Umbilical cord (tissue), 2 donors: ENCODE measurements at places on chromosomes 1 and 21. TPM values are rescaled to one million over a fixed set of nuclear protein-coding genes. Genes with fewer than 3 reads are reported as not detected.

Gene RGL1
- 30.8 TPM for total RNA-seq

DNA sequence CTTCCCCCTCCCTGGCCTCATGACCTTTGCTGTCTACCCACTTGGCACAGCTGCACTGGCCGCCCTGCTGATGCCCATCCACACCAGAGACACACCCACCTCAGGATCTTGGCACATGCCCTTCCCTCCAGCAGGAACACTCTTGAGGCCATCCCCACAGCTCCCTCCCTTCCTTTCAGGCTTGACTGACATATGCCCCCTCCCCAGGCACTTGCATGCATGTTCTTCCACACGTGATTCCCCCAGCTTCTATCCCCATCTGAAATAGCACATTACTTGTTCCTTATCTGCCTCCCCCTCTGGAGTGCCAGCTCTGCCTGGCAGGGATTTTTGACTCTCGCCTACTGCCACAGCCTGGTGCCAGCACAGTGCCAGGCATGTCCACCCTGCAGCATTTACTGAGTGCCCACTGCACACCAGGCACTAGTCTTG lies 98.5 kb upstream of the SLC25A33 start:
- no peak for DNase-seq

DNA sequence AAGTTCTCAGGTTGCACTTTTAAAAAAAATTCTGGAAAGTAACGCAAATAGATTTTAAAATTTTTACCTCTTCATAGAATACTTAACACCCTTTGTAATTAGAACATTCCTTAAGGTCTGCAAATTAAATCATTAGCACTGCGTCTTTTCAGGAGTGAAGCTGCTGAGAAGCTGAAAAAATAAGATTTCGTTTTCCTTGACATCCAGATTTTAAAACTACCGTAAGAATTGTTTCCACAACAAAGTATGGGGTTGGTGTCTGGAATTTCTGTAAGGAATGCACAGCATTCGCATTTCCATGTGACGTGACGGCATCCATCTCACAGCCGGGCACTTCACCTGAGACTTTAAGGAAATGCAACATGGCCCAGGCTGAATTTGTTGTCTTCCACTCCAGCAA lies 76.3 kb upstream of the COX20 start:
- no peak for DNase-seq

Gene IPO9
- 13.2 TPM for total RNA-seq

GRCh38 chr21:41769111-41769510 lies 2.3 kb upstream of the RIPK4 start:
- no peak for DNase-seq

DNA sequence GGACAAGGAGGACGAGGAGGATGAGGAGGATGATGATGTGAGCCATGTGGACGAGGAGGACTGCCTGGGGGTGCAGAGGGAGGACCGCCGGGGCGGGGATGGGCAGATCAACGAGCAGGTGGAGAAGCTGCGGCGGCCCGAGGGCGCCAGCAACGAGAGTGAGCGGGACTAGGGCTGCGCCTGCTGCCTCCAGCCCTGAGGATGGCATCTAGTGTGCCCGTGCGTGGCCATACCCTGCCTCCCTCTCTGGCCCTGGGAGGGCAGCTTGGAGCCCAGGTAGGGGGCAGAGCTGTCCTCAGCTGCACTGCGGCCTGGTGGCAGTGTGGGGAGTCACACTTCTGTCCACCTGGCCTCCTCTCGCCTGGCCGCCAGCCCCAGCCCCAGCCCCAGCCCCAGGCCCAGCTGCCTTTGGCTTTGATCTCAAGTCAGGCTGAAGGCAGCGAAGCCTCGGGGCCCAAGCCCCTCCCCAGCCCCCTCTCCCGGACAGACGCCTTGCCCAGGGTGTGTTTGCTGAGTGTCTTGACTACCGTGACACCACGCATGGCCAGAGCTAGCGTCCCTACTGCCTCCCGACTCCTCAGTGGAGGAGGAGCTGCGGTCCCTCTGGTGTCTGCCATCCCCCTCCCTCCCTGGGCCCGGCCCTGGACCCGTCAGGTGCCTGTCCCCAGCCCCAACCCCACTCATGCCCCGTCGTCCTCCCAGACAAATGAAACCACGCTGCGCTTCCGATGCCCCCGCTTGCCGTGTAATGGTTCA lies 155.2 kb downstream of the PEX14 start:
- no peak for DNase-seq

- DNase-seq: peak; percentile 37
Observed at GRCh38 chr1:9542430-9542829, 3.2 kb downstream of the SLC25A33 start.

Gene AADACL3
- 5.8 TPM for total RNA-seq

- no peak for DNase-seq
Observed at GRCh38 chr21:29194847-29195246, 64.4 kb downstream of the MAP3K7CL start.

DNA sequence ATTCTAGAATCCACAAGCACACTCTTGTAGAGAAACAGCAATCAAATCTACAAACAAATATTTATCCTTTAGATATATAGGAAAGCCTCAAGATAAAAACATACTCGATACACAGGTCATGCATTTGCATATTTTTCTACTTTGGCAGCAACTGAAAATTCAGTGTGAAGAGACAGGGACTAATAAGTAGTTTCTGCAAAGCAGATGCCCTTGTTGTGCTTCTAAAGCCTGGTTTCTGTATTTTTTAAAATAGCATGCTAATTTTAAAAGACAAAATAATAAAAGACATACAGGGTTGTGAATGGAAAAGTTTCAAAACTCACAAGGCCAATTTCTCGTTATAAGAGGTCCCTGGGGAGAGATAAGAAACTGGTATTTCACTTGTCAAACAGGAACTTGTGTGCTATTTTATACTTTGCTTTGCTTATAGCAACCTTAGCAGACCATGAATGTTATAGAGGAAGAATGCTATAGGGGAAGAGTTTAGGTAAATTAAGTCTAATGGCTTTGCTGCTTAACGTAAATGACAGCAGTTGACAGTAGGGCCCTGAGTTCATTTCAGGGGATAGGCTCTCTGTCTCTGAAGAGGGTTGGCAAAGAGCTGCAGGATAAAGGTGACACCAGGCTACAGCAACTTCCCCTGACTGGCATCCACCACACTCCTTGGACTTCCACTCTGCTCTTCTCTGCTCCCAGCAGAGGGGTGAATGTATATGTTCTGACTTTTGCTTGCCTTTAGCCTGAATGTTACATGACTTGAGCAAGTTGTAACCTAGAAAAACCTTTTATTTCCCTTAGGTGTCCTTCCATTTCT lies 9.4 kb upstream of the RGS13 start:
- peak; percentile 36 for DNase-seq

DNA sequence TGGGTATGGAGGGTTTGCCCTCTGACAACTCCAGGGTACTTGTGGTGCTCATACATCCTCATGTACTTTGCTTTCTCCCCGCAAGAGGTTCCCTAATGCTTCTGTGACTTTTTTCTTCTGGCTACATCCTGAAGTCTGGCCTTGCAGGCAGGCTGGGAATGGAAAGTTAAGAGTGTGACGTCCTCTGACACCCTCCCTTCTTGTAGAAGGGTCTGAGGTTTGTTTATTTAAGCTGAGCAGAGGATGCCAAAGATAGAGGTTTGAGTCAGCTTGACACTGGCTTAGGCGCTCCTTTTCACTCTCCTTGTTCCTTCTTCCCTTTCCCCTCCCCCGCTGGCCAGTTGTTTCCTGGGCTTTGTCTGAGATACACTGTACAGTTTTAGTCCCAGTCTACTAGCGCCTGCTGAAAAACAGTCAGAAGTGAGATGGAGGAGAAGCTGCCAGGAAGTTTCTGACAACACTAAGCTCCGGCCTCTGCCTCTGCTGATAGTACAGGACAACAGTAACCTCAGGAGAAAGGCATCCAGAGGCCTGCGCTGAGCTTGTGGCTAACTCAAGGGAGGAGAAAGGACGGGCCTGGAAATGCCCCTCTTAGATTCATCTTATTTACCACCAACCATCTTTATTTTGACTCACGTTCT lies at the start of gene MACF1:
MACF1 (plus strand) TSS at position 255 of the 641 bp plus-strand sequence; CDS start at position 583, 328 bp downstream.
- peak; percentile 97 for DNase-seq

- peak; percentile 35 for DNase-seq
Observed at GRCh38 chr1:175563236-175563895, 180.0 kb downstream of the TNR start.

- no peak for DNase-seq
Observed at GRCh38 chr1:208809876-208810275, 565.7 kb upstream of the PLXNA2 start.

Gene ETV3L
- not detected for total RNA-seq

GRCh38 chr21:24969068-24969467 lies 638.2 kb downstream of the MRPL39 start:
- DNase-seq: no peak

- DNase-seq: peak; percentile 21
Observed at GRCh38 chr1:210696709-210697108, 368.0 kb downstream of the HHAT start.

Gene PEX14
- total RNA-seq: 22.1 TPM

DNA sequence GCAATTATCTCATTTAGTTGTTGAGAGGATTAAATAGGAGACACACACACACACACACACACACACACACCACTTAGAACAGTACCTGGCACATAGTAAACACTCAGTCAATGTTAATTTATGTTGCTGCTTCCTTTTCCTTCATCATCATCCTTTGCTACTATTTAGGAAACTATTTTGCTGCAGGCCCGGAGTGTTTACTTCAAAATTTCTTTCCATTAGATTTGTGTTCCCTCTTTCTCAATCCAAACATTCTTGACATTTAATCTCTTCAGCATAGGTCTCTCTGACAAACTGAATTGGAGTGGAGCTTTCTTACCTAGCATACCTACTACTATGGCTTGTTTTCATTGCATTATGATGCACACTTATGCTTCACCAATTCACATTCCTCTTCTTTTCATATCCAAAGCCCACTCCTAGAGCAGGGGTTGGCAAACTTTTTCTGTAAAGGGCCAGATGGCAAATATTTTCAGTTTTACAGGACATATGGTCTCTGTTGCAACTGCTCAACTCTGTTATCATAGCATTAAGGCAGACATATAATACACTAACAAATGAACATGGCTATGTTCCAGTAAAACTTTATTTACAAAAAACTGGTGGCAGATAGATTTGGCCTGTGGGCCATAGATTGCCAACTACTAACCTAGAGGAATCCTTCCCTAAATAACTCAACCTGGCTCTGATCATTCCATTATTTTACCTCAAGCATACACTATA lies 49.5 kb downstream of the SCMH1 start:
- no peak for DNase-seq
